ENCODE measurements at places on chromosomes 5 and 9. TPM values are rescaled to one million over a fixed set of nuclear protein-coding genes. Genes with fewer than 3 reads are reported as not detected.

TMEM252 gene
- not detected for total RNA-seq

SPINK5 gene
- total RNA-seq, result not detected

NR5A1 gene
- not detected for total RNA-seq

SLC24A2 gene
- total RNA-seq, result not detected

DNA sequence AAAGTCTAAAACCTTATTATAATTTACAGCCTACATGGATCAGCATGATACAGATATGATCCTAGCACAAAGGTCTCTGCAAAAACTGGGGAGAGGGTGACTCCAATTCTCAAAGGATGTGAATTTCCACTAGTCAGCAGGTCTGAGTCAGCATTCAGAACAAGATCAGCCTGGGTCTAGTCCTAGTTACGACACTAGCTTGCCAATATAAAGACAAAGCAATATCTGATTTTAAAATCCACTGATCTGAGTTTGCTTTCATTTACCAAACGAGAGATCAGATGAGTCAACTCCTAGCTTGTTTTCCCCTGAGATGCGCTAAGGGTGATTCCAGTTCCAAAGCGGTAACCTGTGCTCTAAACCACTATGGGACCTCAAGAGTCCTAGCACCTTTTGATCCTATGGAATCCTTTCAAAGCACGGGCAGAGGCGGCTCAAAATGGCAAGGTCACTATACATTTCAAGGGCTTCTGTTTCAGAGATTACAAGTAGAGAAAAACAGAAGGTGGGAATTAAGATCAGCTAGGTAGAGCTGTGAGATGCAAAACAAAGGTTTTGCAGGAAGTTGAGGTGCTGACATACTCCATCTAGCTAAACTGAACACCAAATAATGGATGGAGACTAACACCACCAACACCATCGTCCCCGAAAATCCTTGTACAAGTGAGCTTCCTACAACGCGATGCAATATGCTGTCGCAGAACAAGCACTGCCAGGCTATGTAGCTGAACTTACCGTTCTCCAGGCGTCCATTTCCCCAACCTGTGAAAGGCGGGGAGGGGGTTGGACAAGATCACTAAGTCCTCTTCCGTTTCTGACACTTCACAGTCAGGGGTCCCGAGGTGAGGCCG, 906 bp downstream of the SLC25A51 start:
- DNase-seq, result peak; percentile 41

DNA sequence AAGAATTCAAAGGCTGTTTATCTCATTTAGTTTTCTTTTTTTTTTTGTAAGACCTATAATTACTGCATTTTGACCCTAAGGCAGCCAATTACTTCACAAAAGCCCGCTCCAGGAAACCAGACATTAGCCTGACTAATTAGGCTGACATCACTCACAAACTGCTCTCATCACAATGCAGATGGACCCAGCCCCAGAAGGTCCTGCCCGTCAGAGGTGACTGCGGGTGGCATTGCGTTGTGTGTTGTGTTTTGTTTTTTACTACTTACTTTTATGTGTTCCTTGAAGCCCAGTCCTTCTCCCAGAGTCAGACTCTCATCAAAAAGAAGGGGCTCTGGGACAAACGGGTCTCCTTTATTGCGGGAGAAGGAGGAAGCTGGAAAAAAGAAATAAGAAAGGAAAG, 172.2 kb downstream of the HSD17B3 start:
- no peak for DNase-seq

DNA sequence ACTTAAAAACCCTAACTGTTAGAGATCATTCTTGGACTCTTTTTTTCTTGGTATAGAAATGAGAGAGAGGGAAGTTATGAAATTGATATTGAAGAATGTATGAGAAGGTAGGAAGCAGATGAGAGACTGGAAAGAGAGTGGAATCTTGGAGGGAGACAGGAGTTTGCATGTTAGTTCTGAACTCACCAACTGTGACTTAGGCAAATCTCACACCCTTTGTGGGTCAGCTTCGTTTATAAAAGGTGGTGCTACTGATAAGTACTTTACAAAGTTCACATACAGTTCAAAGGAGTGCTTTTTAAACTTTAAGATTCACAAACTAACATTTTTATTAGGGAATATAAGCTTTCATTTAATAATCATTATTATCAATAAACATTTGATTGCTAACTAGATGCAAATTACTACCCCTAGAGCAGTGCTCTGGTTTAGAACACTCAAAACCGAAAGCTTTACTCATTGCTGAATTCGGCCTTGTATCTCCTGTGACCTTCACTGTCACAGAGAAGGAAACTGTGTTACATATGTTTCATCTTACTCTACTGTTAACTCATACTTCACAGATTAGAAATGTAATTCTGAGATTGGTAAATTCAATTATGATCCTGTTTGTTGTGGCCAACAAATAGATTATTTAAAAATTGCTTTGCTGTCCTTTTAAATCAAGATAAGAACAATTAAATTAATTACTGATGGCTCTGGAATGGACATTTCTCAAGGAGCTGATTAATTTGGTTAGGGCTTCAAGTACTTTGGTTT, 143.2 kb downstream of the RMI1 start:
- DNase-seq, result no peak

GRCh38 chr9:22147813-22148527, 138.9 kb upstream of the CDKN2B start:
- DNase-seq, result peak; percentile 39

GRCh38 chr9:20611691-20612287, 10.5 kb downstream of the MLLT3 start:
- DNase-seq, result peak; percentile 76

DNA sequence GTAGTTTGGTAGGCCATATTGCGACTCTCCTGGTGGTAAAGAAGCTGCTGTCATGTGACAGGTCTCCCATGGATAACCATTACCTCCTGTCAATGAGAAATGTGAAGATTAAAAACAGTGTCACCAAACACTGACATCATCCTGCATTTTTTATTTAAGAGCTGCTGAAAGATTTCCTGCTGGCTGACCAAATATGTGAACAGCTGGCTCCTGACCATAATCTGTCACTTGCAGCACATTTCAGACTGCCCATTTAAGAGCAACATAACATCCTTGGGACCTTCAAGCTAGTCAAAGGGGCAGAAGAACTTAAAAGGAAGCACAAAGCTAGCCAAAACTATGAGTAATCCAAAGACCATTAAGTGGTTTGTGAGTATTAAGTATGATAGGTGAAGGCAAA, 288.0 kb downstream of the IZUMO3 start:
- DNase-seq, result no peak

DNA sequence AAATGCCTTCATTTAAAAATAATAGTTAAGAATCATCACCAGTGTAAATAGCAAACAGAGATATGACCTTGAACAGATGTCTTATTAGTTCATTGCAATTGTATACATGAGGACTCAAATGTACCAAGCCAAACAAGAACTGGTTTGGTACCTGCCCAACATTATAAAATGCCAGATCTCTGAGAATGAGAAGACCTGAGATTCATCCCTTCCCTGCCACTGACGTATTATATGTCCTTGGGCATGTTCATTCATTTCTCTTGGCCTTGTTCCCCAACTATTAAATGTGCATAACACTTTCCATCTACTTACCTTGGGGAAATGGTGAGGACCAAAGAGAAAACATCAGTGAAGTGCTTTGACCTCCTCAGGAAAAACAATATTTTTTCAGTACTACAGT, 33.6 kb upstream of the ERBIN start:
- no peak for DNase-seq

- no peak for DNase-seq
These were observed 18.4 kb downstream of the NXNL2 start for GRCh38 chr9:88553350-88553749.

DNA sequence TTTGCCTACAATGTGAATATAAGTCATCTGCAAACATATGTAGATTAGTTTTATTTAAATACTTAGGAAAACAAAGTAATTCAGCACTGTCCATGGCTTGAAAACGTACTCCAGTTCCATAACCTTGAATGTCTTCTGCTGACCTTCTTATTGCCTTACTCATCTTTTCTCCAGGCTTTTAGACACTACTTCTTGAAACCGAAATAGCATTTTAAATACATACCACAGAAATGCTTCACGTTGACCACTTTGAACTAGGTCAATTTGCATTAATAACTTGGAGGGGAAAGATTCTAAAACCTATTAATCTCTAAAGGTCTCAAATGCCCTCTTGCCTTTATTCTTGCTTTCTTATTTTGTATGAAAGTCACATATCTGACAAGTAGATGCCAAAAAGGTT, 995.4 kb upstream of the ACO1 start:
- DNase-seq, result no peak
